ENCODE measurements at places on chromosomes 16 and 17.
A peak's percentile ranks its signal among the peaks of the same experiment; 100 is the strongest.

DNA sequence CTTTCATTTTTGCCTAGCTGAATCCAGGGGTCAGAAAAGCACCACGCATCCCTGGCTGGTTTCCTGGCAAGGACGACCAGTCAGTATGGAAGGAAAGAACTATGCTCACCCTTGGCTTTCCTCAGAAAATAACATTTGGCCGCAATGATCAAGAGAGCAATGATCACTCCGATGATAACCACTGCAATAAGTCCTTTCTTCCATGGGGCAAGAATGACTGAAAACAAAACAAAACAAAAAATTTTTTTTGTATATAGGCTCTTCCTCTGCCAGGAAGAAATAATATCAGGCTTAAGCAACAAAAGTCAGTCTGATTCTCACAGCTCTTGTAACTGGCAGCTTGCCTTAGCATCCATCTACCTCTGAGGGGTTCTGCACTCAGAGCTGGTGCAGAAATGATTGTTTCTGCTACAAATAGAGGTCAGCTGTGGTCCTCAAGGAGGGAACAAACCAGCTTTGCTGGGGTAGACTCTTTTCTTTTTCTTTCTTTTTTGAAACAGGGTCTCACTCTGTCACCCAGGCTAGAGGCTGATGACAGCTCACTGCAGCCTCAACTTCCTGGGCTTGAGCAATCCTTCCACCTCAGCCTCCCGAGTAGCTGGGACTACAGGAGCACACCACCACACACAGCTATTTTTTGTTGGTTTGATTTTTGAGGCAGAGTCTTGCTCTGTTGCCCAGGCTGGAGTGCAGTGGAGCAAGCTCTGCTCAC lies 35.7 kb downstream of the PECAM1 start:
- peaks cover 7% of the 10 kb centered on the region for H3K4me1 ChIP-seq
- no peak for DNase-seq
- no peak overlapping the region for H3K4me3 ChIP-seq
- no peak overlapping the region for H3K27ac ChIP-seq
- H3K27me3 ChIP-seq, result no peaks in the 10 kb centered on the region
- H3K36me3 ChIP-seq, result peaks cover 67% of the 10 kb centered on the region

- H3K4me1 ChIP-seq, result no peaks in the 10 kb centered on the region
- H3K27ac ChIP-seq, result no peak overlapping the region
- no peak for DNase-seq
- no peak overlapping the region for H3K4me3 ChIP-seq
These were observed 220.4 kb downstream of the CBLN1 start for GRCh38 chr16:49061137-49061714.

DNA sequence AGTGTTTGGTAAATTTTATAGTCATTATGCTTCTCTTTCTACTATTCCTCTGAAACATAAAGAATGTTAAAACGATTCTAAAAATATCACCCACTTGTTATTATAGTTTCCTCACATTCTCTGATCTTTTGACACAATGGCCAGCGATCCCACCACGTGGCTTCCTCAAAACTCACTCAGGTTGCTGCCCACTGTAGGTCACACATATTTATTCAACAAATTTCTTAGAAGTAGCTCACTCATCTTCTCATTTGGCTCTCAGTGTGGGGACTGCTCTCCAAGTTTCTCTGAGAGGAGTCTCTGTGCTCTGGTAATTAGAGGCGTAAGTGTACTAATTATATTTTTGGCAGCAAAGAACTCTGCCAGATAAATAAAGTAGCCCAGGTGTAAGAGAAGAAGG lies 465.4 kb downstream of the CDH11 start:
- H3K36me3 ChIP-seq, result no peaks in the 10 kb centered on the region
- DNase-seq, result no peak
- no peaks in the 10 kb centered on the region for H3K4me1 ChIP-seq
- H3K27ac ChIP-seq, result no peak overlapping the region
- no peak overlapping the region for H3K4me3 ChIP-seq

- DNase-seq, result peak; percentile 62
- no peak overlapping the region for H3K27ac ChIP-seq
- H3K4me1 ChIP-seq, result peaks cover 5% of the 10 kb centered on the region
- no peaks in the 10 kb centered on the region for H3K27me3 ChIP-seq
These were observed 43.5 kb downstream of the REXO5 start for GRCh38 chr16:20849589-20850390.

GRCh38 chr16:2724816-2725348 lies 4.9 kb upstream of the PRSS27 start:
- H3K4me3 ChIP-seq, result no peak overlapping the region
- no peaks in the 10 kb centered on the region for H3K4me1 ChIP-seq
- no peak for DNase-seq
- no peaks in the 10 kb centered on the region for H3K27me3 ChIP-seq
- no peak overlapping the region for H3K27ac ChIP-seq

DNA sequence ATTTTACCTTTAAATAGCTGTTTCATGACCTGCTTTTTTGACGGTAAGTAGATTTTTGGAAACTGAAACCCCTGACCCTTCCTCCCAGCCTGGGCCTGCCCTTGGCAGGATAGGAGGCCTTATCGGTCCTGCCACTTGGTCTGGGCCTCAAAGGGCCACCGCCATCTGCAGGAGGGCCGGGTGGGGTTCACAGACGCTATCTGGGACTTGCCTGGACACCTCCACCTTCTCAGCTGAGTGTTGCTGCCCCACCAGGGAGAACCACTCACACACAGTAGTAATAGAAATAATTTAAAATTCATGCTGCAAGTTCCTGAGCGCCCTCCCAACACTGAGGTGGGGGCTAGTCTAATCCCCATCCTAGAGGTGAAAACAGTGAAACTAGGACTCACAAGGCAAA lies 4.6 kb upstream of the NPRL3 start:
- H3K4me1 ChIP-seq, result no peaks in the 10 kb centered on the region
- no peak overlapping the region for H3K4me3 ChIP-seq
- no peaks in the 10 kb centered on the region for H3K27me3 ChIP-seq

GRCh38 chr17:73140566-73140965 lies 24.2 kb upstream of the SSTR2 start:
- peaks cover 12% of the 10 kb centered on the region for H3K4me1 ChIP-seq
- H3K36me3 ChIP-seq, result no peaks in the 10 kb centered on the region
- no peak overlapping the region for H3K27ac ChIP-seq

GRCh38 chr17:78889531-78889930 lies 13.5 kb downstream of the CEP295NL start:
- H3K36me3 ChIP-seq, result no peaks in the 10 kb centered on the region
- H3K27ac ChIP-seq, result peak overlapping the region; percentile 16
- peaks cover 17% of the 10 kb centered on the region for H3K4me1 ChIP-seq
- no peaks in the 10 kb centered on the region for H3K27me3 ChIP-seq
- no peak overlapping the region for H3K4me3 ChIP-seq

DNA sequence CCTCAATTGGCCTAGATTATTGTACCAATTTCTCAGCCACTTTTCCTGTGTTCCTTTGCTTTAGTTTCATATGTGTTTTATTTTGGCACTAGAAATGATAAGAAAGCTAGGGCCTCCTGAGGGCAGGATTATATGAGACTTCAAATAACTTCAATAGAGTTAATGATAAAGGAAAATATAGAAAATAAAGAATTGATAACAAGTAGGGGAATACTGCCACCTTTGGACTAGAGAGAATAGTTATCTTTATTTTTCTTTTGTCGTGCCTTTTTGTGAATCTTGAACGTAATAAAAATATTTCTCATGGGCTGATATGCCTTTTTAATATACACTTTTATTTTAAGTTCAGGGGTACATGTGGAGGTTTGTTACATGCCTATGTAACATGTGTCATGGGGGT lies 29.3 kb upstream of the RBL2 start:
- no peaks in the 10 kb centered on the region for H3K36me3 ChIP-seq
- no peaks in the 10 kb centered on the region for H3K27me3 ChIP-seq
- no peak overlapping the region for H3K27ac ChIP-seq
- H3K4me3 ChIP-seq, result no peak overlapping the region

DNA sequence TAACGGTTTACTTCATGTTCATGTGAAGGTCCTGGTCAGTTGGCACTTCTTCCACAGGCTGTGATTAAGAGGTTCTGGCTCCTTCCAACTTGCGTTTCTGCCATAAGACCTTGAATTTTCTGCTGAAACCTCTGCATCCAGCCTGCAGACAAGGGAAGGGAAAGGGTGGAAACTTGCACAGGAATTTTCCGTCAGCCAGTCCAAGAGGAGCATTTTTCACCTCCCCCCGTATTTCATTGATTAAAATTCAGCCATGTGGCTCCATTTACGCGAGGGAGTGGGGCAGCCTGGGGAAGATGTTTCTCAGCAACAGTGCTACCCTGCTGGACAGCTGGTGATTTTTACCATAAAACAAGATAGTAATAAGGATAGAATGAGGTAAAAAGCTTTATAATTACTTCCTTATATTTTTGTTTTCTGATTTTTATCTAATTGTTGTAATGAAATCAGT lies 101.5 kb upstream of the SMIM36 start:
- no peak overlapping the region for H3K27ac ChIP-seq
- no peaks in the 10 kb centered on the region for H3K27me3 ChIP-seq
- H3K4me1 ChIP-seq, result no peaks in the 10 kb centered on the region
- no peak overlapping the region for H3K4me3 ChIP-seq
- no peaks in the 10 kb centered on the region for H3K36me3 ChIP-seq
- no peak for DNase-seq
